HCT116 (cell line): ENCODE measurements at places on chromosomes 1 and 21. TPM values are rescaled to one million over a fixed set of nuclear protein-coding genes. Genes with fewer than 3 reads are reported as not detected.

DNA sequence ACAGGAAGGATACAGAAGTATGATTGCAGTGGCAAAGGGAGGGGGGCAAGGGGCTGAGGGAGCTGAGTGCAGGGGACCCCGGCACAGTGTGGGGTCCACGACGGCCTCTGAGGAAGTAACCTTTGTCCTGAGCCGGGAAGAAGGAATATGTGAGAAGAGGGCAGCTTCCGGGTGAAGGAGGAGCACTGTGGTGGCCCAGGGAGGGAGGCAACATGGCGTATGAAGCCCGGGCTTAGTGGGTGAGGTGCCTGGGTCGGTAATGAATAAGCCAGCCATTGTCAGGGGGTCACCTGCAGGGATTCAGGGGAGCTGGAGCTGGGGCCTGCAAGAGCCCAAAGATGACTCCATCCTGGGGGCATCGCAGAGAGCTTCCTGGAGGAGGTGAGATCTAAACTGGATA, 200.4 kb downstream of the FOXD2 start:
- DNase-seq, result no peak

GRCh38 chr1:212857992-212858460, at the start of gene FLVCR1:
Gene FLVCR1, plus strand, starts transcription at chr1:212858275. Its CDS starts 178 bp downstream, at chr1:212858453.
- peak; percentile 87 for DNase-seq

- DNase-seq, result no peak
Measured at GRCh38 chr1:56477164-56478111, 101.9 kb downstream of the PLPP3 start.

DNA sequence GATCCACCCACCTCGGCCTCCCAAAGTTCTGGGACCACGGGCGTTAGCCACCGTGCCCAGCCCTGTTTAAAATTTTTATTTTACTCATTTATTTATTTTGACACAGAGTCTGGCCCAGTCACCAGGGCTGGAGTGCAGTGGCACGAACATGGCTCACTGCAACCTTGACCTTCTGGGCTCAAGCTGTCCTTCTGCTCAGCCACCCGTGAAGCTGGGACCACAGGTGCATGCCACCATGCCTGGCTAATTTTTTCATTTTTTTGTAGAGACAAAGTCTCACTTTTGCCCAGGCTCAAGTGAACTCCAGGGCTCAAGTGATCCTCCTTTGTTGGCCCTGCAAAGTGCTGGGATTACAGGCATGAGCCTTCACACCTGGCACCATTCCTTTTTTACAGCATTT, 27.5 kb upstream of the DNAJC6 start:
- no peak for DNase-seq

- DNase-seq, result no peak
Measured at GRCh38 chr1:48208251-48208650, 14.3 kb upstream of the SLC5A9 start.

GRCh38 chr1:78003882-78004718, 639 bp upstream of the DNAJB4 start:
- peak; percentile 88 for DNase-seq

- no peak for DNase-seq
Measured at GRCh38 chr1:2533365-2533764, 3.3 kb upstream of the HES5 start.

DNA sequence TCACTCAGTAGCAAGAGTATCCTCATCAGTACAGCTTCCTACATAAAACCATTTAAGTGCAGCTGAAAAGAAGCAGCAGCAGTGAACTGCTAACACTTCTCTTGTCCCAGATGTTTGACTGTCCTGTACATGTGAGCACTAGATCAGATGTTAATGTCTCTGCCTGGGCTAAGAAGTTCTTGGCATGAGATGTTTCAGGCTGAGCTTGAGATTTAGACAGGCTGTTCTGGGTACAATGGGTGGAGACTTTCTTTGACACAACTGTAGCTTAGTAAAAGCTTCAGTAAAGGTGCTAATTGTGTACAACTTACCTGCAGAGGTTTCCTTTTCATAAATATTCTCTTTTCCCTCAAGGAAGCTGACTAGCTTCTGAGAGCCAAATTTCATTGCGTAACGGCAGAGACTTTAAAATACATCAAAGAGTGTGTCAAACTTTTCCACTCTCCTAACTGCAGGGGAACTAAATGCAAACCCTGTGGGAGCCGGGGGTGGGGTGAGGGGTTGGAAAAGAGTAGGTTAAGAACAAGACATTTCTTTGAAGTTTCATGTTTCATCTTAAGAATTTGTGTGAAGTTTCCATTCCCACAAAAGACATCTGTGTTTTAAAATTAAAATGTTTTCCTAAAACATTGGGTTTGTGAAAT, 82.1 kb upstream of the CCDC190 start:
- DNase-seq, result no peak

GRCh38 chr1:24413350-24414163, at the start of gene STPG1:
Gene STPG1, minus strand, starts transcription at chr1:24413782. Its CDS starts 12,394 bp downstream, at chr1:24401388.
- peak; percentile 92 for DNase-seq

DNA sequence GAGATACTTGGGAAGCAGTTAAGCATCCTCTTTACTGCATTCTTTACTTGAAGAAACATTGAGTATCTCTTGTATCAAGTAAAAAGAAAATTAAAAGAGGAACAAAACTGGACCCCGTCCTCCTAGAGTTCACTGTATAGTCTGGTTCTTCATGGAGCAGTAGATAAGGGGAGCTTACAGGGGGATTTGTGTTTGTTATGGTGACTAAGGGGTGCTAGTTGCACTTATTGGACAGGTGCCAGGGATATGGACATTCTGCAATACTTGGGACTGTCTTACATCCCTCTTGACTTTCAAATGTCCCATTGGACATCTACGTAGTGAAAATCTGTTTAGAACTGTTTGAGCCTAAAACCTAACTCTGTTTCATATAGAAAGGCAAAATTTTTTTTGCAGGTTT, 67.2 kb downstream of the ALG14 start:
- DNase-seq, result no peak

DNA sequence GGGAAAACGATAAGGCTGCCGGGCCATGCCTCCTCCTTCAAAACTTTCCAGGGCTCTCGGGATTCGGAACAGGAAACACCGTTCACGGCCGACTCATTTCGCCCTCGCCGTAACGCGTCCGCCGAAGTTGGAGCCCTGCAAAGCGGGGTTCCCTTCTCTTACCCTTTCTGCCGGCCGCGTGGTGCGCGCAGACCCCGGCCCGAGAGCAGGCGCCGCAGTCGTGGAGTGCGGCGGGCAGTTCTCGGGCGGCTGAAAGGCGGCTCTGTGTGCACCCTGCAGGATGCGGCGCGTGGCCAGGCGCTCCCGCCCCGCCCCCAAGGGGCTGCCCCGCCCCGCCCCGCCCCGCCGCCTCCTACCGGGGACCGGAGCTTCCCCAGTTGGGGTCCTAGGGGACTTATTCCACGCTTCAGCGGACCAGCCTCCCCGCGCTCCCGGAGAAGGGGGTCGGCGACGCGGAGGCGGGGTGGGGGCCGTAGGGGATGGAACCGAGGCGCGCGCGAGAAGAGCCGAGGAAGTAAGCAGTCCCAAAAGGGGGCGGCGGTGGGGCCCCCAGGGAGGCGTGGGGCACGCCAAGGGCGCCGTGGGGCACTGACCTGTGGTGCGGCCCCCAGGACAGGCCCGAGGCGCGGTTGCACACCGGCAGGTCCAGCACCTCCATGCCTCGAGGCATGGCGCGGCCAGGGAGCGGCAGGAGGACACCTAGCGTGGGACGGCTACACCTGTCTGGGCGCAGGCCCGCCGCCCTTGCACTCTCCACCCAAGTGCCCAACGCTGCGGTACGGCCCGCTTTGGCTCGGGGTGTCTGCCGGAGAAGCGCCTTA, at the start of gene MCOLN2:
TSS of gene MCOLN2 (minus strand) at position 268 of the 821 bp plus-strand sequence. CDS start at position 27, 241 bp downstream.
- DNase-seq, result no peak

DNA sequence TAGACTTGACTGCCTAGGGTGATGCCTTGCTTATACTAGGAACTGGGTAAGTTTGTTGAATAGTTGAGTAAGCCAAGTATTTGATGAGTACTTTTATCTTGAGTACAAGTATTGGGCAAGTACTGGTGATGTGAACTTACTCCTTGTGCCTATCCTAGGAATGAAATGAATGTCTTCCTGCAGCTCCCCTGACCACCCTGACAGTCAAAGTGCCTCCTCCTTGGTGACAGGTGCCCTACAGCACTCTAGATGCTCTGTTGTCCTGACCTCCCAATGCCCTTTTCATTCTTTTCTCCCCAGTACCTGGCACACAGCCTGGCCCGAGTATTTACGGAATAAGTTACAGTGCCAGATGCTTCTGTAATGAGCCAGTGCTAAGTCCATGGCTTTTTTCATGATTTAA, 25.5 kb downstream of the PCSK9 start:
- no peak for DNase-seq

- no peak for DNase-seq
Measured at GRCh38 chr1:63294803-63295594, 27.4 kb upstream of the FOXD3 start.

DNA sequence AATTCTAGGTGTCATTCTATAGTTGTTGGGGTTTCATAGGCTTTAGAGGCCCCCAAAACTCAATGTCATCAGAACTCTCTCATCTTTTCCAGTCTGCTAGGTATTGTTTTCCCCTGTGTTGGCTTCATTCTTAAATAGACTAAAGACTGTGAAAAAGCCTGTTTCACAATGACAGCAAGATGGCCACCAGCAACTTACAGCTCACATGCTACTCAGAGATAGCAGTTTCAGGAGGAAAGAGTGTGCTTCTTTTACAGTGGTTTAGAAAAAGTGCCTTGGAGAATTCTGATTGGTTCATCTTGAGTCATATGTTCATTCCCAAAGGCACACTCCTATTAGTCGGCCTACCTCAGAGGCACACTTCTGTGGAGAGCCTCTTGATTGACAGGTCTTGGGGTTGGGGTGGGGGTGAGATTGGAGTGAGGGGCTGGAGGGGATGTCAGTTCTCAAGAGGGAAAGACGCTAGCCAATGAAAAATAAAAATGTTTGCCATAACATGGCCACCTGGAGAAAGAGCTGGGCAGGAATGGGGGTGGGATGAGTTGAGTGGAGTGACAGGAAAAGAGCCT, 8.5 kb downstream of the IL23R start:
- no peak for DNase-seq

- DNase-seq, result no peak
Measured at GRCh38 chr1:101240041-101240430, 3.2 kb downstream of the S1PR1 start.

DNA sequence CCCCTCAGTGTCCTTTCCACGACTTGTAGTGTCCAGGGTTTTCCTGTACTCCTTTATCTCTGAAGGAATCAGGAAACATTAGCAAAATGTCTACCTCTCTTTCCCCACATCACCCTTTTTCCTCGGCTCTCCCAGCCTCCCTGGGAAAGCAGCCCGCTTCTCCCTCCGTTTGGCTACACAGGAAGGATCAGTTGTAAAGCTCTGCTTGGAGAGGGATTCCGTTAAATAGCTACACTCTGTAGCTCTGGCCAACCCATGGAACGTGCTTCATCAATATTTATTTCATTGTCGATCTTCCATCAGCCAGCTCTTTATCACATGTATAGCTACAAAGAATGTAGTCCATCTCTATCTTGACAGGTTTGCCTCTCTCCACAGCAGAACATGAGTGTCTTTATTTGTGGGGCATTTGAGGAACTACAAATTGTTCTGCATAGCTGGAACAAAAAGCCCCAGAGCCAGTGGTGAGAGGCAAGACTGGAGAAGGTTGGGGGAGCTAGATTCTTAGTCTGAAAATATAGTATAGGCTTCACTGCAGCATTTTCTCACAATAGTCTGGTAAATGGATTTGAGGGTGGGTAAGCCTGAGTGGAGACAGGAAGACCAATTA, 191.8 kb downstream of the SLC35F3 start:
- no peak for DNase-seq

GRCh38 chr1:27727126-27727525, 1.4 kb downstream of the FAM76A start:
- no peak for DNase-seq

- no peak for DNase-seq
Measured at GRCh38 chr1:30815556-30815955, 58.0 kb upstream of the LAPTM5 start.

GRCh38 chr1:235017719-235018118, 110.9 kb downstream of the TOMM20 start:
- no peak for DNase-seq

DNA sequence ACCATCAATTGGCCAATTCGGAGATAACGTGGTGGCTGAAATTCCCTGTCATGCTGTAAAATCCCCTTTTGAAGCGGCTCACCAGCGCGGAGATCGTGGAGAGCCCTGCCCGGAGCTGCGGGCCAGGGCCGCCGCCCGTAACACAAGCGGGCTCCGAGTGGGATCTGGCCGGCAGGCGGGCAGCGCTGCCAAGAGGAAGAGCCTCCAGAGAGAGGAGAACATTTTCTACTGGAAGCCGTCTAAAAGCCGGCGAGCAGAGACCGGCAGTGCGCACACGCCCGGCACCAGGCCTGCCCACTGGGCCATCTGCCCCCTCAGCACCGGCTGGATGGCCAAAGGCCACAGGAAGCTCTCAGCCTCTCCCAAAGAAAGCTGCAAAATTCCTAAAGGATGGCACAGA, 15.5 kb downstream of the SSBP3 start:
- no peak for DNase-seq

DNA sequence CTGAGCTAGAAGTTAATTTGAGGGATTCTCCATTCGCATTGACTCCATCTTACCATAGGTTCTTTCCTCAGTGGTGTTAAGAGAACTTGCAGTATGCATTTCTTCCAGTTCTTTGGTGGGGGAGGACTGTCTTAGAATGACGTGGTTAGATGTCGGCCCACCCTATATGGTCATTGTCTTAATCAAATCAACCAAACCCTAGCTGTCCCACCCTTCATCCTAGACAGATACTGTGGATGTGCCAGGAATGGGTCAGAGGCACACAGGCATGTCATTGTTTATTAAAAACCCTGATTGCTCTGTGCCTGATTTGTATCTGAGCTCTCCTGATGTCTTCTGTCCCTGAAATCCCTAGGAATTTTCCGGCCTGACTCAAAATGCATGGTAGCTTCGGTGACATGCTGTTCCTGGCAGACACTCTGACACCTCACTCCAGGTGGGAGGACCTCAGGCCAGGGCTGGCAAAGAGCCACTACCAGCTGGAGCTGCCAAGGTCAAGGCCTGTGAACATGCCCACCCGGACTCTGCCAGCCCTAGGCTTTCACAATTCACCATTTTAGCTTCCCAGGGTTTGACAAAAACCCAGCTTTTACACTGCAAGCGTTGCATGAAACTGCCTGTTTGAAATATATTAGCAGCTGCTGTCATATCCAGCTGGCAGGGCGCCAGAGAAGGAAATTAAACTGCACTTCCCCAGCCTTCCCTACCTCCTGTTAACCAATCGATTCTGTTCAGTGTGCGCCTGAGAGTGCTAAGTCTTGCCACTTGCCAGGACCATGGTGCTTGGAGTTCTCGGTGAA, 134.0 kb downstream of the FAM78B start:
- DNase-seq, result no peak

NTRK1 gene
- 0.89 TPM for total RNA-seq

RPTN gene
- total RNA-seq, result not detected

PKLR gene
- 0.17 TPM for total RNA-seq

ANGPTL3 gene
- total RNA-seq, result 0.07 TPM

S100A8 gene
- total RNA-seq, result 1.4 TPM

EPS15 gene
- total RNA-seq, result 41.2 TPM

ZBTB48 gene
- 41.9 TPM for total RNA-seq
